ENCODE measurements at places on chromosomes 1 and 21.

GRCh38 chr21:17976139-17976538 lies 157.0 kb upstream of the C21orf91 start:
- no peak for DNase-seq

GRCh38 chr1:245997471-245998258 lies 509.4 kb downstream of the SMYD3 start:
- no peak for DNase-seq

DNA sequence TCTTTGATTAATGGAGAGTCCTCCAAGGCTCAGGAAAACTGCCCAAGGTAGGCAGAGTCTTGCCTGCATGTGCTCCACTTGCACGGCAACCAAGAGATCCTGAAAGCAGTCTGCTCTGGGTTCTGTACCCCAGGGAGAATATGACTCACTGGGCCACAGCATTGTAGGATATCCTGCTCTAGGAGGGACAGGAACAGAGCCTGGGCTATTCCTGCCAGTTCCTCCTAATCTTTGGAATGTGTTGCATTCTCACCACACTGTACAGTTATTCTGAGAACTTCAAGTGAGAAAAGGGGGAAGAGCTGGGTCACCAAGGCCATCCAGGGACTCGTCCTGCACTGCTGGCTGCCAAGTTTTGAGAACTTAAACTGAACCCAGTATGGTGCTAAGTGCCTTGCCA lies 278.5 kb downstream of the MATN1 start:
- no peak for DNase-seq

DNA sequence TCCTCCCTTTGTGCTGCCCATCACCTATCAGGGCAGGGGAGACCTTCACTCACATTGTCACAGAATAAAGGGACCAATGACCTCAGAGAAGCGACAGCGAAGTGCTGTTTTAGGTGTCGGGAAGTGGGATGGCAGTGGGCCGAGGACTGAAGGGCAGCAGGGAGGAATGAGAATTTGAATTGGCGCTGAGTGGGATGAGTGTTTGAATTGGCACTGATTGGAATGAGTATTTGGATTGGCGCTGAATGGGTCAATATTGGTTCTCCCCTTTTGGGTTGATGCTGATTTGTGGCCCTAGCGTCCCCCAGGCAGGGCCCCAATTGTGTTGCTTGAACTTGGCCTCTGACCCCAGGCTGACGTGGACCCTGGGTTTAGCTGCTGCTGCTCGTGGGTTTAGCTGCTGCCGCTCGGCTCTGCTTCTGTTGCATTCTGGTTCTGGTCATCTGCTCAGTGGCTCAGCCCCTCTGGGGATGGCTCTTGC lies 12.4 kb upstream of the UMODL1 start:
- DNase-seq: no peak

- no peak for DNase-seq
Observed at GRCh38 chr1:99590578-99591209, 55.2 kb upstream of the PALMD start.

Measured in CD4-positive, alpha-beta T cell treated with Interleukin-17A for 4 hours (primary cell).